ENCODE measurements at places on chromosomes 11 and 22.

- no peak for DNase-seq
- H3K27ac ChIP-seq, result no peak overlapping the region
- no peaks in the 10 kb centered on the region for H3K36me3 ChIP-seq
Measured at GRCh38 chr11:110196241-110196754, 100.1 kb downstream of the RDX start.

- H3K4me1 ChIP-seq, result peaks cover 23% of the 10 kb centered on the region
- no peak overlapping the region for H3K4me3 ChIP-seq
- no peak for DNase-seq
- no peak overlapping the region for H3K27ac ChIP-seq
Measured at GRCh38 chr11:44913502-44913901, 37.2 kb downstream of the TP53I11 start.

- DNase-seq, result no peak
- no peak overlapping the region for H3K4me3 ChIP-seq
- H3K36me3 ChIP-seq, result peaks cover 8% of the 10 kb centered on the region
- peaks cover 2% of the 10 kb centered on the region for H3K27me3 ChIP-seq
- H3K27ac ChIP-seq, result no peak overlapping the region
- H3K4me1 ChIP-seq, result peaks cover 25% of the 10 kb centered on the region
Measured at GRCh38 chr11:117851106-117851505, 25.4 kb downstream of the FXYD6 start.

GRCh38 chr11:70568814-70569617, 170.7 kb downstream of the CTTN start:
- no peak overlapping the region for H3K27ac ChIP-seq
- DNase-seq, result no peak

GRCh38 chr11:101279728-101280127, 150.1 kb upstream of the PGR start:
- no peak for DNase-seq
- H3K27me3 ChIP-seq, result no peaks in the 10 kb centered on the region
- no peak overlapping the region for H3K27ac ChIP-seq

All from WTC11 (cell line).